ENCODE measurements at places on chromosomes 3 and 15. TPM values are rescaled to one million over a fixed set of nuclear protein-coding genes. Genes with fewer than 3 reads are reported as not detected.

- H3K4me3 ChIP-seq: peak overlapping the region; percentile 52
- peak overlapping the region; percentile 88 for H3K27ac ChIP-seq
- DNase-seq: no peak
- H3K4me1 ChIP-seq: peaks cover 81% of the 10 kb centered on the region
Measured at GRCh38 chr15:57221134-57221533, 155.2 kb upstream of the CGNL1 start.

GRCh38 chr15:27767918-27768640 is 331.0 kb downstream of the OCA2 start:
- H3K4me1 ChIP-seq: peaks cover 2% of the 10 kb centered on the region
- H3K27me3 ChIP-seq: no peaks in the 10 kb centered on the region
- DNase-seq: no peak
- H3K4me3 ChIP-seq: no peak overlapping the region
- H3K27ac ChIP-seq: no peak overlapping the region

DNA sequence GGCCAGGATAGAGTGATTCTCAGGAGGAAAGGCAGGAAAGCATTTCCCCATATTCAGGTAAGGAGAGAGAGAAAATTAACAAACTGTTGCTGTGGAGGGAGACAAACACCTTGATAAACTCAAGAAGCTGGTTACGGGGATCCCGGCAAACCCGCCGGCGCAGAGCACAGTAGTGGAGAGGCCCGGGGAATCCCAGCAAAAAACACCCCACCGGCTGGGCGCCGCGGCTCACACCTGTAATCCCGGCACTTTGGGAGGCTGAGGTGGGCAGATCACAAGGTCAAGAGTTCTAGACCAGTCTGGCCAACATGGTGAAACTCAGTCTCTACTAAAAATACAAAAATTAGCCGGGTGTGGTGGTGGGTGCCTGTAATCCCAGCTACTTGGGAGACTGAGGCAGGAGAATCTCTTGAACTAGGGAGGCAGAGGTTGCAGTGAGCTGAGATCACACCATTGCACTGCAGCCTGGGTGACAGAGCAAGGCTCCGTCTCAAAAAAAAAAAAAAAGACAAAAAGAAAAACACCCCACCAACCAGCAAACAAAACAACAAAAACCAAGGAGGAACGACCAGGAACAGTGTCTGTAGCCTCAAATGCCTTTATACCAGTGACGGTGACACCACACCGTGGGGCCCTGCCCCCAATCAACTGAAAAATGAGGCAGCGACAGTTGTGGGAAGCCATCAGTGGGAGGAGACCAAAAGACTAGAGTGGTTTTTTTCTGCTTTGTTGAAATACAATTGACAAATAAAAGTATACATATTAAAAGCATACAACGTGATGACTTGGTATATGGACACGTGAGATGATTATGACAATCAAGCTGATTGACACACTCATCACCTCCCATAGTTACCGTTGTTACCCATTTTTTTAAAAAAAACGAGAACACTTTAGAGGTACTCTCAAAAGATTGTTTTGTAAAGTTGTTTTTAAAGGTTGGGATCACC is 40.2 kb upstream of the IDH2 start:
- H3K36me3 ChIP-seq: no peaks in the 10 kb centered on the region
- no peak overlapping the region for H3K4me3 ChIP-seq
- H3K27ac ChIP-seq: no peak overlapping the region
- no peaks in the 10 kb centered on the region for H3K27me3 ChIP-seq
- peaks cover 4% of the 10 kb centered on the region for H3K4me1 ChIP-seq
- no peak for DNase-seq

DNA sequence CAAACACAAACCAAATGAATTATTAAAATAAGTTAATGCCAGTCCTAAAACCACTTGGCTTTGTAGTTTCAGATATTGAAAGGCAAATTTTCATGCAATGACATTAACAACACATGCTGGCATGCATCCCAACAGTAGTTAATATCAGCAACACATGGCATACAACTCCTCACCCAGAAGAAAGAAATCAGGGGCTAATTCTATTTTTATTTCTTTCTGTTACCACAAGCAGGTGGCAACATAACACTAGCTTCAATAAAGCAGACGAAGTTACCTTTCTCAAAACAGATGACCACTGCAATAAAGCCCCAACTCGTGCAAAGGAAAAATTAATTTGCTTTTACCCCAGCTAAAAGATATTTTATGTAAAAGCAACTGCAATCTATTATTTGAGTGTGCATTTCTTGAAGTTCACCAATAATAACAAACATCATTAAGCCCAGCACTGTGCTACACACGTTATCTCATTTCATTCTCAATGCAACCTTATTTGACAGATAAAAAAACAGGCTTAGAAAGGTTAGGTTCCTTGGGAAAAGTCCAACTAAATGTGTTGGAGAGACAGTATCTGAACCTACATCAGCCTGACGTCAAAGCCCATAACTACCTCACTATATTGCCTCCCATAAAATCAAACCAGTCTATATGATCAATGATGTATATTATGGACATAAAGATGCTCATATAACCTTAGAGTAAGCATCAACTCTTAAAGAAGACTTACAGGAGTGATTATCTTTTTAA is 2.8 kb downstream of the TOP2B start:
- DNase-seq: no peak
- no peaks in the 10 kb centered on the region for H3K36me3 ChIP-seq
- H3K27ac ChIP-seq: peak overlapping the region; percentile 18

DNA sequence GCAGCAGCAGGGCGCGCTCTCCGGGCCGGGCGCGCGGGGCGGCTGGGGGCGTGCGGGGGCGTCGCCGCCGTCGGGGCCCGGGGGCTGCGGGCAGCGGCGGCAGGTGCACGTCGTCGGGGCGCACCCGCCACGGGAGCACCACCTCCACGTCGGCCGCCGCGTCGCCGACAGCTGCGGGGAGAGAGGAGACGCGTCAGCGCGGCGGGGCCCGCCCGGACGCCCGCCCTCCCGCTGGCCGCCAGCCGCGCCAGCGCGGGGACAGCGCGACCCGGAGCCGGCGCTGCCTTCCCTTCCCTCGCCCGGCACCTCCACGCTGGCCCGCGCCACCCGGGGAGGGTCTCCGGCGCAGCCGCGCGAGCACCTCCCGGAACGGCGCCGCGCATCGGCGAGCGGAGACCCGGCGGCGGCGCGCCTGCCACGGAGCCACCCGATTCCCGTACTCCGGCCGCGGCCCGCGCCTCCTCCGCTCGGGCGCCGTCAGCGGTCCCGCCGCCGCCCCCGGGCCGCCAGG is 481 bp downstream of the ADAMTS17 start:
- H3K36me3 ChIP-seq: peaks cover 1% of the 10 kb centered on the region
- H3K4me3 ChIP-seq: peak overlapping the region; percentile 54
- H3K27ac ChIP-seq: no peak overlapping the region
- no peak for DNase-seq
- peaks cover 15% of the 10 kb centered on the region for H3K27me3 ChIP-seq
- H3K4me1 ChIP-seq: peaks cover 14% of the 10 kb centered on the region

DNA sequence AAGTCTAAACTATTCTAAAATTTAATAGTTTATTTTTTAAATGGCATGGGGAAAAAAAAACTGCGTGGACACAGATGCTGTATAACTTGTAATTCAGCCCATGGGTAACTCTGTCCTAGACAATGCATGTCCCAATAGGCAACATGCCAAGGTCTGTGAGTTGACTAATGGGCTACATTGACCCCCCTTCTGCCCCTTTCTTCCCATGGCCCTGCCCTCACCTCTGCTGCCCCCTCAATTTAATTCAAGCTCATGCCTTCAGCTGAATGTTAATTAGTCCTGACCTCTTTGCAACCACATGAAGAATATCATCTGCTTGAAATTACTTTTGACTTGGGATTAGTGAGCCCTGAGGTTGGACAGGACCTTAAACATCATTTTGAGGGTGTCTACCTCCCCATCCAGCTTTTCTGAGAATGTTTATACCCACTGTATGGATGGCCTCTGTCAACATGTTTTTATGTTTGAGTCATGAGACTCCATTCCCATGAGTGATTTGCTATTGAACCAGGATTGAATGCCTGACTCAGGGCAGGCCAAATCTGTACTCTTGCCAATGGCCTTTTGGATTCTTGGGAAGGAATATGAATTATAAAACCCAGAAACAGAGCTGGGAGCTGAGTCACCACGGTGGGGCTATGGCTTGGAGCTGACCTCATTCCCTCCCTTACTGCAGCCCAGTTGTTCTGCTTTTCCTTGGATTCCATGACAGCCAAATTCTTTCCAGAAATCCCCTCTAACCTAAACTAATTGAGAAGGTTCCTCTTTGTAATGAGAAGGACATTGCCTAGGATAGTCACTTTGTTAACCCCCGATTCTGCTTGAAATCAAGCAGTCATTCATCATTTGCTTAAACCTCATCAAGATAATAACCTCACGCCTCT is 33.5 kb upstream of the PDE8A start:
- no peaks in the 10 kb centered on the region for H3K27me3 ChIP-seq
- no peak for DNase-seq
- H3K27ac ChIP-seq: peak overlapping the region; percentile 60

DNA sequence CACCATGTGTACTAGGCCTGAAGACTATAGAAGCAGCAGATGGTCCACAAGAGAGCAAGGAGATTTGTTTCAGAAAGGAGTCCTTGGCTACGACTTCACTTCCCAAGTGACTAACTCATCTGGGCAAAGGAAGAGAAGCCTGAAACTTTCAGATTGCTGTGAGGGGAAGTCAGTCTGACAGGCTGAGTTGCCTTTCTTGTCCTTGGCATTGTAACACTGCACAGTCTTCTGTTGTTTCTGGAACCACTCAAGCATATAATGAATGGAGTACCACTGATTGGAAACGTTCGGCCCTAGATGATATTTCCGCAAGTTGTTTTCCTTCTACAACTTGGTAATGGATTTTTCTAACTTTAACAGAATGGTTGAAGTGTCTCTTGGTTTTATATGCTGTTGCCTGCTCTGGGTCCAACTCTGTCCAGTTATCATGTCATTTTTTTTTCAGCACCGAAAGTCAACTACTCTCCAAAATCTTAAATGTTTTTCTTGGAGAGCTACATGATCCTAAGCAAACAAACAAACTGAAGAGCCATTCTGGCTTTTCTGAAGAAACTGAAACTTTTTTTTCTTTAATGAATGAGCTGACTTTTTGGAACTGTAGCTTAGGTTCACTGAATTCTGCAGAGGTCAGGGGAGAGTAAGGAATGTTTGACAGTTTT is 685.7 kb downstream of the MECOM start:
- H3K27me3 ChIP-seq: no peaks in the 10 kb centered on the region
- H3K4me3 ChIP-seq: no peak overlapping the region
- DNase-seq: no peak
- peak overlapping the region; percentile 4 for H3K27ac ChIP-seq
- H3K36me3 ChIP-seq: no peaks in the 10 kb centered on the region

DNA sequence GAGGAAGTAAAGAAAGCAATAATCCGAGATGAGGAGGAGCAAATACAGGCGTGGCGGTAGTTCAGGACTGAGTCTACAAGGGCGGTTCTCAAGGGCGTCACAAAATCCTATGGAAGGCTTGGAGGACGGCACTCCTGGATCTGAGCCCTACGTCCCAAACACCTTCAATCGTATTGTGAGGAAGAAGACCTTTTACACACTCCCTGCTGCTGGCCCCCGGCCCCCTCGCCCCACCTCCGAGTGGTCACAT is 747 bp downstream of the PLD1 start:
- H3K4me1 ChIP-seq: peaks cover 75% of the 10 kb centered on the region
- DNase-seq: no peak
- no peaks in the 10 kb centered on the region for H3K36me3 ChIP-seq
- peak overlapping the region; percentile 93 for H3K27ac ChIP-seq
- peak overlapping the region; percentile 75 for H3K4me3 ChIP-seq
- no peaks in the 10 kb centered on the region for H3K27me3 ChIP-seq

DNA sequence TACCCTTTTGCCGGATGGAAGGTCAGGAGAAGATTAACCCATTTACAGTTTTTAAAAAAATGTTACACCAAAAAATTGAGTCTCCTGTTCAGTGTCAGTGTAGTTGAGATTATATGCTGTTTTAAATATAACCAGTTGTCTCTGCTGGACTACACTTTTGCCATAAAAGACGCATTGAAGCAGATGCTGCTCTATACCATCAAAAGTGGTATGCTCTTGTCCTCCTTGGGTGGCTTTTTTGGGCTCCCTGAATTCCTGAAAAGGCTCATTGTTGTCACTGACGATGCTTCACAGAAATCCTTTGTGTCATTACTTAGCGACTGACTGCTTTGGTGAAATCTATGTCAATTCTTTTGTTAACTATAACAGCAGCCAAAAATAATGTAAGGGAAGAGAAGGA is 133.9 kb upstream of the SKOR1 start:
- no peak overlapping the region for H3K27ac ChIP-seq
- H3K36me3 ChIP-seq: peaks cover 4% of the 10 kb centered on the region
- DNase-seq: no peak
- no peak overlapping the region for H3K4me3 ChIP-seq

DNA sequence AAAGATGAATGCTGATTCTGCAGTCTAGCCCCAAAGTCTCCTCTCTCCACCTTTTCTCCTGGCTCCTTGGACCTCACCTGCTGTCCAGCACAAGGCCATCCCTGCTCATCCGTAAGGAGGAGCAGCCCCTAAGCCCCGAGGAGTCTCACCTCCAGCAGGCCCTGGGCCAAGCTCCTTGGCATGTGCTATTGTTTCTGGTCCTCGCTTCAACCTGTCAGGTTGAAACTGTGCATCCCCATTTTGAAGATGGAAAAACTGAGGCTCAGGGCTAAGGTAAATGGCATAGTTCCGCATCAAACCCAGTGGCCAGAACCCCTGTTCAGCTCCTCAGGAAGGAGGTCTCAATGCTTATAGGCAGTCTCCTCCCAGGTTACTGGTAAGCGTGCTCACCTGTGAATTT is 26.1 kb downstream of the CHDH start:
- no peaks in the 10 kb centered on the region for H3K4me1 ChIP-seq
- no peaks in the 10 kb centered on the region for H3K36me3 ChIP-seq
- H3K4me3 ChIP-seq: no peak overlapping the region
- no peak for DNase-seq

- H3K4me3 ChIP-seq: no peak overlapping the region
- H3K4me1 ChIP-seq: peaks cover 12% of the 10 kb centered on the region
- no peaks in the 10 kb centered on the region for H3K27me3 ChIP-seq
- H3K36me3 ChIP-seq: no peaks in the 10 kb centered on the region
Measured at GRCh38 chr3:59607656-59608055, 557.8 kb upstream of the CFAP20DC start.

GRCh38 chr3:146682171-146682570 is 77.0 kb upstream of the PLSCR5 start:
- peaks cover 3% of the 10 kb centered on the region for H3K36me3 ChIP-seq
- H3K4me1 ChIP-seq: no peaks in the 10 kb centered on the region
- no peak for DNase-seq
- no peak overlapping the region for H3K27ac ChIP-seq
- H3K27me3 ChIP-seq: no peaks in the 10 kb centered on the region
- no peak overlapping the region for H3K4me3 ChIP-seq

- peaks cover 2% of the 10 kb centered on the region for H3K4me1 ChIP-seq
- no peak for DNase-seq
- no peak overlapping the region for H3K4me3 ChIP-seq
- H3K27me3 ChIP-seq: no peaks in the 10 kb centered on the region
- peaks cover 12% of the 10 kb centered on the region for H3K36me3 ChIP-seq
Measured at GRCh38 chr3:15055019-15055557, 10.0 kb downstream of the MRPS25 start.

GRCh38 chr15:68023307-68024101 is 30.6 kb upstream of the PIAS1 start:
- peaks cover 2% of the 10 kb centered on the region for H3K36me3 ChIP-seq
- DNase-seq: no peak
- H3K27ac ChIP-seq: no peak overlapping the region
- no peak overlapping the region for H3K4me3 ChIP-seq
- peaks cover 9% of the 10 kb centered on the region for H3K4me1 ChIP-seq

GRCh38 chr3:67884345-67884744 is 229.9 kb upstream of the SUCLG2 start:
- H3K4me3 ChIP-seq: no peak overlapping the region
- peaks cover 2% of the 10 kb centered on the region for H3K27me3 ChIP-seq
- no peak overlapping the region for H3K27ac ChIP-seq
- no peaks in the 10 kb centered on the region for H3K36me3 ChIP-seq

CLN6 gene
- total RNA-seq: 19.2 TPM

COL8A1 gene
- total RNA-seq: 3,570 TPM

RASL12 gene
- 1.7 TPM for total RNA-seq

LRRC31 gene
- not detected for total RNA-seq

ITIH4 gene
- total RNA-seq: 8.3 TPM

CLDN16 gene
- not detected for total RNA-seq

PLA1A gene
- total RNA-seq: 0.82 TPM
